Nucleus accumbens (tissue), 56 donors: ENCODE measurements at places on chromosomes 4 and X.
A peak's percentile ranks its signal among the peaks of the same experiment; 100 is the strongest.

GRCh38 chr4:3267576-3268394, 18.8 kb downstream of the MSANTD1 start:
- DNase-seq, result no peak

DNA sequence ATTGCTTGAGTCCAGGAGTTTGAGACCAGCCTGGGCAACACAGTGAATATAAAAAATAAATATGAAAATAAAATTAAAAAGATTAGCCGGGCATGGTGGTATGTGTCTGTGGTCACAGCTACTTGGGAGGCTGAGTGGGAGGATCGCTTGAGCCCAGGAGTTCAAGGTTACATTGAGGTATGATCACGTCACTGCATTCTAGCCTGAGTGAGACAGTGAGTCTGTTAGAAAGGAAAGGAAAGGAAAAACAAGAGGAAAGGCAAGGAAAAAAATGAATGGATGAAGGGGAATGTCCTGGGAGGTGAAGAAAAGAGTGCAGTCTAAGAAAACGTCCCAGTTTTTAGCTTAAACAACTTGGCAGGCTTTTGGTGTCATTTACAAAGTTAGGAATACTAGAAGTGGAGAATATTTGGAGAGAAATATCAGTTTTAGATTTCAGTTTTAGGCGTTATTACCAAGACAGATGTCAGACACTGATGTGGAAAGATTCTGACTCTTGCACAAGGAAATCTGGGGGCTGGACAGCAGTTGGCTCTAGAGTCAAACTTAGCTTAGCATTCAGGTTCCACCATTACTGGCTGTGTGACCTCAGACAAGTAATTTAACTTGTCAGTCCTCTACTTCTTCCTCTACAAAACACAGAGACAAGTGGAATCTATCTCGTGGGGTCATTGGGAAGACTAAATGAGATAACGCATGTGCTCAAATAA, 139.0 kb downstream of the TSPAN5 start:
- DNase-seq, result no peak

- DNase-seq, result no peak
Measured at GRCh38 chr4:159867673-159868072, 764.8 kb downstream of the RAPGEF2 start.

DNA sequence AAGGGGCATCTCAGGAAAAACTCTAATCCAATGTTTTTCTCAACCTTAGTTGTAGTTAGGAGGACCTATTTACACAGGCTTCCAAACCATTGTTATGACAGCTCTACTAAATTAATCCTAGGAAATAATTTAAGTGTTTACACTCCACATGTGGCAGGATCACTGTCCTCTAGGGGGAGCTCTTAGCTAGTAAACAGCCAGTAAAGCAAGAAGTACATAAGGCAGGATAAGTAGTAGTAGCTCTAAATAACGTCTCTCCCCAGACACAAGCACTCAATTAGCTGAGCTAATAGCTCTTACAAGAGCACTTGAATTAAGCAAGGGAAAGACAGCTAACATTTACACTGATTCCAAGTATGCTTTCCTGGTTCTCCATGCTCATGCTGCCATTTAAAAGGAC, 37.3 kb downstream of the NUDT11 start:
- DNase-seq, result no peak

DNA sequence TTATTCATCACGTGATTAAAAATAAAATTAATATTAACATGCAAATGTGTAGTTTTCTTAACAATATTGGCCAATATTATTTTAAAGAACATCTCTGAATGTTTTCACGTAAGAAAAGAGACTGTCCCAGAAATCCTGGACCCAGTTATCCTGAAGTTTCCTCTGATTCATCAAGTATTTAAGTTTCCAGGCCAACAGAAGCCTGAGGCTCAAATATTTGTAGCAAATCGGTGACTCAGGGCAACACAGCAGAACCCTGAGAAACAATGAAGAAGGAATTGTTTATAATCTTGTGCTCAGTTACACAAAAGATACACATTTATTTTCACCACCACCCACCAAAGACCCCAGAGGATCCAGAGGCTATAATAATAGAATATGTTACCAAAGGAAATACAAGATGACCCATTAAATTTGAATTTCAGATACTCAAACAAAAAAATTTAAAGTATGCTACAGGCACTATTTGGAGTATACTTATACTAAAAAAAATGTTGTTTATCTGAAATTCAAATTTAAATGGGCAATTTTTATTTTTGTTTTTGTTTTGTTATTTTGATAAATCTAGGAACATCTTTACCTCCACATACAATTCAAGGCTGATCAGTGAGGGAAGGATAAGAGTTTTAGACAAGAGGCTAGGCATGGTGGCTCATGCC, 33.9 kb upstream of the SLC7A11 start:
- DNase-seq, result no peak

DNA sequence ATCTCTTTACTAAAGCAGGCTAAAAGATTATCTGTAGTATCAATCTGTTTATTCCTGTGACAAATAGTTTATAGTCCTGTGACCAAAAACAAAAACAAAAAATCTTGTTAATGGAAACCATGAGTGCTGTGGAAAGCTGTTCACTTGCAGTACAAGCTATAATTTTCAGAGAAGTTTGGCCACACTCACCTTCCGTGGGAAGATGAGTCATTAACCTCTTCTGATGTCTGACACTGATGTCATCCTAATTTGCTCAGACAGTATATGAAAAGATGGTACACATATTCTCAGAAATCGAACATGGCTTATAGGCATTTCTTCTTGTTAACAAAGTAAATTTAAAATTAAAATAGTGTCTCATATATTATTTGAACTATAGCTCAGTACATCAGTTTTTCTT, 19.9 kb upstream of the ENPP6 start:
- DNase-seq, result no peak

GRCh38 chr4:74933562-74934015, 673 bp downstream of the PARM1 start:
- DNase-seq, result peak; percentile 30

GRCh38 chr4:15375667-15376066, 52.2 kb upstream of the C1QTNF7 start:
- no peak for DNase-seq

DNA sequence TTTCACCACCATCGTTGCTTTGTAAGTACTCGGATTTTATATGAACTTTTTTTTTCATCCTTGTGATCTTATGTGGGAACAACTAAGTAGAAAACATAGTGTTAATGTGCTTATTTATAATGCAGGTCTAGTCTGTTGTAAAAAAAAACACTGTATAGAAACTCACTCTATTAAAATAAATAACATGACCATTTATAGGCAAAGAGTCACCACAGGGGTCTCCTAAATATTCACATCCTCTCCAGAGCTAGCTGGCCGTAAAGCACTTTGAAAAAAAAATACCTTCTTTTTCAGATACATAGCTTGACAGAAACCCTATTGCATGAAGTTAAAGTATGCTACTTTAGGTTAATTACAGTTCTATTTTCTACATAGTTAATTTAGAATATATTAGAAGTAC, 11.2 kb downstream of the TMEM184C start:
- DNase-seq, result no peak

- no peak for DNase-seq
Measured at GRCh38 chrX:147877726-147878125, 34.0 kb upstream of the FMR1 start.

GRCh38 chr4:52780206-52780605, 29.0 kb upstream of the ERVMER34-1 start:
- no peak for DNase-seq

DNA sequence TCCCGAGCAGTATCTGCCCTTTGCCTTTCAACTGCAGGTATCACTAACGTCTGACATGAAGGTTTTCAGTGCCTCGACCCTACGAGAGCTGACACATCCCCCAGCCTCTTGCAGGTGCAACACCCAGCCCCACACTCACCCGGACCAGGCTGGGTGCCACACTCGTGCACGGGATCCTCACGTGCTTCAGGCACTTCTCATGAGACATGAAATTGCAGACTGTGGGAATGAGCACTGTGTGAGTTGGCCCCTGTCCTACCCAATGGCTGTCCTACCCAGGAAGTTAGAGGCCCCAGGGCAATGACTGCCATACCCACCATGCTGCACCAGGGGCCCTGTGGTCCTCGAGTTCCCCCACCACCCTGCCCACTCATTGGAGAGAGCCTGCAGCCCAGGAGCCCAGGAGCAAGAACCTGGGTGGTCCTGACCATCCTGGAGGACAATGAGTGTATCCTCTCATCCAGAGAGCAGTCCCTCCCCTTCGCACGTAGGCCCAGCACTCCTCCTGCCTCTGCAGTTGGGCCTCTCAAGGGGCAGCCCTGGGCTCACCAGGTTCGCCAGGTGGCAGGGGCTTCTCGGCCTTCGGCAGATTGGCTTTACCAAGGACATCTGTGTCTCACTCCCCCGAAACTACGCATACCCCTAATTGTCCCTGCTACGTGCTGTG, 2.4 kb downstream of the DGKQ start:
- DNase-seq, result no peak

- DNase-seq, result peak; percentile 15
Measured at GRCh38 chrX:40155589-40156469, 58.1 kb upstream of the BCOR start.

DNA sequence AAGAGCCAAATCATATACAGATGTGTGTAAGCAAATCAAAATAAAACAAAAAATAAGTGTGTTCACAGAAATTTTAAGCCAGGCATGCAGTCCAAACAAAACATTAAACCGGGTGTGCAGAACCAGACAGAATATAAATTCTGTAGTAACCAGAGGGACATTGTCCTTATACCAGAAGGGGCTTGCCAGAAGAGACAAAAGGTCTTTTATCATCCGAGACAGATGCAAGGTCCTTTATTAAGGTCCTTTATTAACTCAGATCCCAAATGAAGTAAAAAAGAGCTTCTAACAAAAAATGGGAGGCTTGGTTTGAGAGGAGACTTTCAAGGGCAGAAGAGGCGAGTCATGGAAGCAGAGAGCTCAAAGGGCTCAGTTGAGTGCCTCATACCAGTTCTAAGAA, 59.2 kb downstream of the RGS12 start:
- no peak for DNase-seq

- no peak for DNase-seq
Measured at GRCh38 chr4:174524242-174524641, 2.0 kb upstream of the HPGD start.

- DNase-seq, result no peak
Measured at GRCh38 chr4:124708517-124709300, 3.8 kb downstream of the ANKRD50 start.

GRCh38 chr4:46211406-46211805, 87.6 kb upstream of the GABRG1 start:
- DNase-seq, result no peak

DNA sequence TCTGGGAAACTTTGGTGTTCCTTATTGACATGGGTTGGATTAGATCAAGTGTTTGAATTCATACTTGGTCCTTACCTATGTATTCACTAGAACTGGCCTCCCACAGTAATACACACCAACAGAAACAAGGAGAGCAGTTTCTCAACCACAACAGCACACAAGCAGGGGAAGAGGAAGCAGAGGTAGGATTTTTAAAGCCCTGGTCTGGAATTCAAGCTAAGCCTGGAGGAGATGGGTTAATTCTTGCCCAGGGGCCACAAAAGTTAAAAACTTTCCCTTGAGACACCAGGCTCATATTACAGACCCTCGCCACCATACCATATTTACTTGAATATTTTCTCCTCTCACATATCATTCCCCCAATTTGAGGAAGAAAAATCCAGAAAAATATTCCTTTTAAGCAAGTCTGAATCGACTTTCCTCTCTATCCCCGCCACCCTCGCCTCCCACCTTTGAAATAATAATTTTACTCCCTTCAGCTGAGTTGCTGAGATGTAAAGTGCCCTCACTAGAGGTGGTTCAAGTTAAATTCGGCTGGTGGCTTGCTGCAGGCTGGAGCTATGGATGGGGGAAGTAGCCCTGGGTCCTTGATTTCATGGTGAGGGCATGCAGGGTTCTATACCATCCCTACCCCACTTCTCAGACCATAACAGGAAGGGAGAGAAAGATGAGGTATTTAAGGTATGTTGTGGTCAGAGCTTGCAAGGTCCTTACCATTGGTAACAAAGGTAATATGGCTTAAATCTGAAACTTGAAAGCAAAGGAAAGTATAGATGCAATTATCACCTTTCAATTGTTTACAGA, 440.2 kb downstream of the INPP4B start:
- no peak for DNase-seq

DNA sequence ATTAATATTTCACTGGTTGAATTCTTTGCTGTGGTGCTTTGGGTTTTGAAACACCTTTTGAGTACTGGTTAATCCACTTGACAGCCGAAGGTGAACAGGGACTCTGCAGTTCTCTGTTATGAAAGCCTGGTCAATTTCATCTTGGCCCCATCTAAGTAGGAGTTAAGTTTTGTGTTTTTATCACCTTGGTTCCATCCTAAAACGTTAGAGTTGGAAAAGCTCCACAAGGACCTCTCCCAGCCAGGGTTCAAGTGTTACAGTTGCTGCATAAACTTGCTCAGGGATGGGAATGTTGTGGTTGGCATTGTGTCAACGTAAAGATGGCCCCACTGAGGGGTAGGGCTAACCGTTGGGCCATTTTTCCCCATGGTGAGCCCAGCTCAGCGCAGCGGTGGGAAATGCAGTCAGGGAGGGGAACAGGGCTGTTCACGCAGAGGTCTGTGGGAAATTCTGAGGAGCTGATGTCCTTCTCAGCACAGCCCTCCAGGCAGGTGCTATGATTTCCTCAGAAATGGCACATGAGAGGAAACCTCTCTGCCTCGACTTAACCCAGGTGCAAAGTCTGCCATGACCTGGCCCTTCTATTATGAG, 188.7 kb downstream of the STIM2 start:
- DNase-seq, result no peak

DNA sequence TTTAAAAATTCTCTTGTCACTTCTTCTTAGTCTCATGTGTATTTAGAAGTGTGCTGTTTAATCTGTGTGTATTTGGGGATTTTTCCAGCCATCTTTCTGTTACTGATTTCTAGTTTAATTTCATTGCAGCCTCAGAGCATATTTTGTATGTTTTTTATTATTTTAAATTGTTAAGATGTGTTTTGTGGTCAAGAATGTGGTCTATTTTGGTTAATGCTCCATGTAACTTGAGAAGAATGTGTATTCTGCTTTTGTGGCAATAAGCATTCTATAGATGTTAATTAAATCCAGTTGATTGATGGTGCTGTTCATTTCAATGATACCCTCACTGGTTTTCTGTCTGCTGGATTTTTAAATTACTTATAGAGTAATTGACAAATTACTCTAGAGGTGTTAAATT, 38.9 kb downstream of the ANXA10 start:
- DNase-seq, result no peak

DNA sequence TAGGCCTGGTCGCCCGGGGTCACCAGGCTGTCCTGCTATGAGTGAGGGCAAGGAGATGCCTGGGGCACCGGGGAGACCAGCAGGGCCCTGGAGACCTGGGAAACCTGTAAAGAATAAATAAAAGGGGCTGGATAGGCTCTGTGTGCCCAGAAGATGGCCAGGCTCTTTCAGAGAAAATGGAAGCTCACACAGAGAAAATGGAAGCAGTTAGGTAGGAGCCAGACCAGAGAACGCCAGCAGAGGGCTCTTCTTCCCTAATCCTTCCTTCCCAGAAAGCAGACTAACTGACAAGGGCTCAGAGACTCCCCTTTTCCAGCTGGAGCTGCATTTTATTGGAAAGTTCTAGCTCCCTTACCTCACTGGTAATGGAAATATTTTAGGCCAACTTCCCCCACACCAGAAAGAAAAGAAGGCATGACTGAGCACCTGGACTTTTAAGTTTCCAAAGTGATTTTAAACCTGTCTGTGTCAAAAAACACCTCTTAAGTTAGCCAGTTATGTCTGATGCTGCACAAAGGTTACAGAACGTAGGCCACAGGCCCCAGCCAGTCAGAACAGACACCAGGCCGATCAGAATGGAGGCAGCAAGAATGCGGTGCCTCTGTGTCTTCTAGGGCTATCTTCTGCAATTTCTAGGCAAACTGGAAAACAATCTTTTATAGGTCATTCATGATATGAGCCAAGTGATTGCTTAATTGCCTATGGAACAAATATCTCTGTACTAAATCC, 74.0 kb downstream of the ATG4A start:
- DNase-seq, result no peak
